ENCODE measurements at places on chromosomes 2 and 18. TPM values are rescaled to one million over a fixed set of nuclear protein-coding genes. Genes with fewer than 3 reads are reported as not detected.

CERKL gene
- under 0.01 TPM for total RNA-seq

FEV gene
- not detected for total RNA-seq

DOCK10 gene
- total RNA-seq, result 20.7 TPM

GRCh38 chr2:230358305-230358704, 31.3 kb downstream of the SP140L start:
- no peak for DNase-seq

DNA sequence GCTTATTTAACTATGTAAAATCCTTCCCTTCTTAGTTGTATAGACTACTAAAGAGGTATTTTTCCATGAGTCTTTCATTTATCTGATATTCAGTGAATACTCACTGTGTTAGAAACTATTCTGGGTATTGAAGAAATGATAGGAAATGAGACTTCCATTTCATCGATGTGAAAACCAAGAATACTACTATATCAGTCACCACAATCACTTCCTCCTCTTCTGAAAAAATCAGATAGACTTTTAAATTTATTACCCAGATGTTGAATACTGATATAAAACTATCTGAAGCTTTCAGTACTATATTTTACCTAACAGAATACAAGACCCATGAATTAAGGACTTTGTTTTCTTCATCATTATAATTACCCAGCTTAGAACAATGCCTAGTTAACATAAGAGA, 1801.1 kb upstream of the CELF4 start:
- DNase-seq, result no peak

DNA sequence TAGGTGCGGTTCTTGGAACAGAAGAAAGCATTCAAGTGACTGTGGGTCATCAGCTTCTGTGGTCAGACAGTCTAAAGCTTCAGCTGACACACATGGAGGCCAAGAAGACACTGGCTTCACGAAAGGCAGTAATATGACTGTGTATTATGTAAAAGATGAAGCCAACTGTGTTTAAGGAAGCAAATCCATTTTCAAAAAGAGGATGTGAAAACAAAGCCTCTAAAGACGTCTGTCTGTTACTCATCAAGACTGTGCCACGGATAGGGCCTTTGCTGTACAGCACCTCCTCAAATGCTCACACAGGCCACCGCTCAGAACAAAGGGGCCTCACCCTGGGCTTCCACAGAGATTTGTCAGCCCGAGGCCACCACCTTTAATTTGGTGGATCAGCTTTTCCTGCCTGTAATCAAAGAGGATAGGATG, 21.1 kb upstream of the TMEM163 start:
- no peak for DNase-seq

DARS1 gene
- total RNA-seq, result 94.1 TPM

DNA sequence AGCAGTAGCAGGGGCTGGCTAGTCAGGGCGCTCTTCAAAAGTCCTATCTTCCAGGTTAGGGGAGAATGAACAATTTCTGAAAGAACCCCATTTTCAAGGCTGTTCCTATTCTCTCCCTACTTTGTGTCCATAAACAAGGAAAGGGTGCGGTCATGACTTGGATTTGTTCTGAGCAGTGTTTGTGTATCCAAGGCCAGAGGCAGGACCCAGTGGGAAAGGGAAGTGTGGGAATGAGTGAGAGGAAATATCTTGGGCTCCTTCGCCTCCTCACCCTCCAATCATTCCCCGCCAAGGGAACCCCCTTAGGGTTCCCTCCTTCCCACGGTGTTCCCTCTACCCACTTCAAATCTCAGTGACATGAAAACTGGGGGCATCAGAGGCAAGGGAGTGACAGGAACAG, 25.5 kb upstream of the SPTBN1 start:
- DNase-seq, result no peak

- no peak for DNase-seq
These were observed 671.9 kb upstream of the CHAC2 start for GRCh38 chr2:53095664-53096063.

PAPOLG gene
- 20.3 TPM for total RNA-seq

Measured in fibroblast of villous mesenchyme (primary cell).